Fibroblast of skin of right quadriceps (primary cell): ENCODE measurements at places on chromosomes 5 and 9.

- DNase-seq, result no peak
Measured at GRCh38 chr5:176824604-176825003, 14.2 kb downstream of the UNC5A start.

GRCh38 chr9:35754264-35754663 is at the start of gene MSMP:
Gene MSMP (minus strand): TSS chr9:35754276. CDS start chr9:35754129, 147 bp downstream.
- no peak for DNase-seq

DNA sequence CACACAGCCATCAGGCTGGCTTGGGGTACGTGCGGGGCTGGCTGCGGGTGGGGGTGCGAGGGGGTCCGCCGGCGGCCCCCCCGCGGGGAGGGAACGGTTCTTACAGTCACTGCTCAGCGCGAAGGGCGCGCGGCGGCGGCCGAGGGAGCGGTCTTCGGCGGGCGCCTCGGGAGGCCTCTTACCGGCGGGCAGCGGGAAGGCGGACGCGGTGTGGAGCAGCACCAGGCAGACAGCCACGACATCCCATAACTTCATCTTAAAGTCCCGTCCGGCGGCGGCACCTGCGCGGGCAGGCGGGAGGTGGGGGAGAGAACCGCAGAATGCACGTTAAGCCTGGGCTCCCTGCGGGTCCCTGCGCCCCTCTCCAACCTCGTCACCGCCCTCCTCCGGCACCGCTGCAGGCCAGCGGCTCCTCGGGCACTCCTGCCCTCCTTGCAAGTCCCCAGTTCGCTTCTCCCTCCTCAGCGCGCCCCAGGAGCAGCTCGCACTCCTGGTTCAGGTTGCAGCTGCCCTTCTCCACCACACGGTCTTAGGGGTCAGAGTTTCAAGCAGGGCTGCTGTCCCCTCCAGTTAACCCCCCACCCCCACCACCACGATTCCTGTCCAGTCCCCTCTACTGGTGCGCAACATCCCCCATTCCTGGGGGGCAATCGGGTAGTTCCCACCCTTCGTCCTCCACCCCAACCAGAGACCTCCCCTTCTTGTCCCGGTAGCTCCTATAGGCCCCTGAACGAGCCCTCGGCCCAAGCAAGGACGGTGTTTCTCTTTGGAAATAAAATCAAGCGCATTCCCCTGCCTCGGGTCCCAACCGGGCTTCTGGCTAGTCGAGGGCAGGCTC is 5.1 kb downstream of the GDNF start:
- no peak for DNase-seq

GRCh38 chr5:133400831-133401351 is 211.4 kb downstream of the FSTL4 start:
- no peak for DNase-seq

- no peak for DNase-seq
Measured at GRCh38 chr5:126186210-126186609, 237.0 kb upstream of the GRAMD2B start.

- DNase-seq, result no peak
Measured at GRCh38 chr5:78004559-78004958, 228.4 kb upstream of the TBCA start.

DNA sequence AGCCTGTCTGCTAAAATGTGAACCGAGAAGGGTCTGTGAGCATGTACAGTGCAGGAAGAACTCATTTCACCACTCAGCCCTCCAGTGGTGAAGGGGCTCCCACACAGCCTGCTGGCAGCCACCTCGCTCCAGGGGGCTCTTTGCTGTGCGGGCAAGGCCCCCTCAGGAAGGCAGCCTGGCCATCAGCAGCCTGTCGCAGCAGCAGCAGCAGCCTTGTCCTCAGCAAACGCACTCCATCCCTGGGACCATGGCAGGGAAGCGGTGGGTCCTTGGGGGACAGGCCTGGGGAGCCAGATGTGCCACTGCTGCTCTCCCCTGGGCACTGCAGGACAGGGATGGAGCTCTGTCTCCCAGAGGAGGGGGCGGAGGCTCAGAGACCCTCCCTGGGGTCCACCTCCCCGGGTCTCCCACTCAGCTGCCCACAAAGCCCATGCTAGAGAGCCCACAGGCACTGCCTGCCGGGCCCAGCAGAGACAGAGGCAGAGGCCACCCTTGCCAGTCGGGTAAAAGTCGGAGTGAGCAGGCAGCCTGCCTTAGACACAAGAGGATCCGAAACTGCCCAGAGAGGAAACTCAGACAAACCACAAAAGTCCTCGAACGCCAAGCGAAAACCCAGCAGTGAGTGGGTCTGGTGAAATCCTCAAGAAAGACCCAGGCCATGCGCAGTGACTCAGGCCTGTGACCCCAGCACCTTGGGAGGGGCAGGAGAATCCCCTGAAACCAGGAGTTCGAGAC is 8.0 kb downstream of the BRD3 start:
- no peak for DNase-seq

DNA sequence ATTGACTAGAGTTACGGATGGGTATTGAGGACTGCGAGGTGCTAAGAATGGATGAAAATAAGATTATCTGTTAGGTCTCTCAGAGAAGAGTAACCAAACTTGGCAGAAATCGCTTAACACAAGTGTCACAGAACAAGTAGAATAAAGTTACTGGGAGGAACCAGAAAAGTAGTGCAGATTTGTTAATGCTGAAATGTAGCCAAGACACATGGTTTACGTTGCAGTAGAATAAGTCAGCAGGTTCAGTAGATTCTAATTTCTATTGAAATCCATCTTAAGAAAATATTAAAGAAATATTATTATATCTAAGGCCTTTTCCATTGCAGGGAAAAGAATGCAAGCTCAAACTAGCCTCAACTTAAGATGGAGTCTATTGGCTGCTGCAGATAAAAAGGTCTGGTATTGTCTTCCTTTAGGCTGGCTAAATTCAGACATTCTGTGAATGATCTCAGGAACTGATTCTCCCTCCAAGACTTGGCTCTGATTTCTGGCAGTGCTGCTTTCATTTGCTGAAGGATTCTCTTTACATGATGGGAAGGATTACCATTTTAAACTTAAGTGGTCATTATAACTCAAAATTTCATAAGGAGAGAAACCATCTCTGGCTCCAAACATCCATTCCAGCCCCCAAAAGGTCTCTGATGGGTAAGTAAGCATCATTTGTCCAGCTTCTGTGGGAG is 314.9 kb downstream of the MARCHF11 start:
- no peak for DNase-seq

DNA sequence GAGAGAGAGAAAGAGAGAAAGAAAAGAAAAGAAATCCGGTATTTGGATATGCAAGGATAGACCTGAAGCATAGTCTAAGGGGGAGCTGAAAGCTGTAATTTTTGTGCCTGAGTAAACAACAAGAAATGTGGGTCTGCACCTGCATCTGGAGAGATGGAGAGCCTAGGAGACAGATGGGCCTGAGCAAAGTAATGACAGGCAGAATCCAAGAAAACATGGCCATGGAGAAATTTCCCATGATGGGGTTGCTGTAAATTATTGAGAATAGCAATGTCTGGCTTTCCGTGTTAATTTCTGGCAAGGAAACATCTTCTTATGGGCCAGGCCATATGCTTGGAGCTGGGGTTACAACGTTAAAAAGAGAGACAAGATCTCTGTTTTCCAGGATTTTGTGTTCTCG is 40.2 kb downstream of the YIPF5 start:
- no peak for DNase-seq

GRCh38 chr9:63816751-63817621 is 1468.0 kb downstream of the FOXD4L5 start:
- peak; percentile 83 for DNase-seq

DNA sequence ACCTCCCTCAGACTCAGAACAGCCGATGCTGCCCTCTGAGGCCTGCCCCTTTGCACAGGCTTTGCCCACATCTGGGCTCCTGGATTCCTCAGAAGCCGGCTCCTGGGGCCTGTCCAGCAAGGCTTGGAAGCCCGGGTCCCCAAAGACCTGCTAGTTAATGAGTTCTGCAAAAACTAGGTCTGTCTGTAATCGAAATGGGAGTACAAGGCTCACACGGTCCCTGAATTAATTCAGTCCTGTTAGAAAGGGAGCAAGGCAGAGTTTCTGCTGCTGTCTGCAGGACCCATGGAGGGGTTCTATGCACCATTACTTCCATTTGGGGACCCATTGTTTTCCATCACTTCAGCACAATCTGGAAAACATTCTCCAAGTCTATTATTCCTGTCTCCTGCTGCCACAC is 221.8 kb downstream of the MELK start:
- DNase-seq, result no peak

DNA sequence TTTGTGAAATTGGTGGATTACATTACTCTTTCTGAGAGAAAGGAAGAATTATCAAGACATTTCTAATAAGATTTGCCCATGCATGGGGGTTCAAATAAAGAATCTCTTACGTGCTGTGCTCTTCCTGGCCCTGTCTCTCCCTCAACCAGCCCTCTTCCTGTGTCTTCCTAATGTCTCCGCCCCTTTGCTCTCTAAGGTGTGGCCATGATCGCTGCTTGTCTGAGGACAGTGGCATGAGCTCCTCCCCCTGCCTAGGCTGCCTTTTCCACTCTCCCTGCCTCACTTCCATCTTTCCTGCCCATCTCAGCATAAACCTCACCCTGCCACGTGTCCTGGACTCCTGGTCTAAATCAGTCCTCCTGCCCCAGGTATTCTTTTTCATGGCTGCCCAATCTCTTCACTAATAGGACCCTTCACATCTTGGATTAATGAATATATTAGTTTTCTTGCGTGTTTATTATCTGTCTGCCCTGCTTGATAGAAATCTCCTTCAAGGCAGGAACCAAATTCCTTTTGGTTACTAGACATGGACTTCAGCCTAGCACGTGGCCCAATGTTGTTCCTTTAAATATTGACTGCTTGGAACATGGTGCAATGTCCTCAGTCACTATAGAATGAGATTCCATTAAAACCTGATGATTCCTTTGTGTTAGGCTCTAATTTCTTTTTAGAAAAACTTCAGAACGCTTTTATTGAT is 122.3 kb downstream of the MTRR start:
- no peak for DNase-seq

GRCh38 chr9:129175825-129176633 is 2.0 kb downstream of the IER5L start:
- peak; percentile 92 for DNase-seq

DNA sequence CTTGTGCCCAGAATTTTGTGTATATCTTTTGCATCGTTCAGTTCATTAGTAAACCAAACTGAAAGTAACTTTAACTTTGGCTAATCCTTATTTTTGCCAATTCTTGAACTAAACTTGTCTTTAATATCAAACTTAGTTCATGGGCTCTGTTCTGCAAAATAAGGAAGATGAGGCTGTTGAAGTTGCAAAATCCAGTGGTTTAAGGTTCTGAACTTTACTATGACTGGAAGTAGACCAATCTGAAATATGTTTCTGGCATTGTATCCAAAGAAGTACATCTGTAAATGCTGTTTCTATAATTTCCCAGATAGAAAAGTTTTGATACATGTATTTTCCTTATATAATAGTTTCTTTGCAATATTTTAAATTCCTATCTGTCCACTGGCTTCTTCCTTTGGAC is 238.1 kb downstream of the CETN3 start:
- DNase-seq, result no peak

DNA sequence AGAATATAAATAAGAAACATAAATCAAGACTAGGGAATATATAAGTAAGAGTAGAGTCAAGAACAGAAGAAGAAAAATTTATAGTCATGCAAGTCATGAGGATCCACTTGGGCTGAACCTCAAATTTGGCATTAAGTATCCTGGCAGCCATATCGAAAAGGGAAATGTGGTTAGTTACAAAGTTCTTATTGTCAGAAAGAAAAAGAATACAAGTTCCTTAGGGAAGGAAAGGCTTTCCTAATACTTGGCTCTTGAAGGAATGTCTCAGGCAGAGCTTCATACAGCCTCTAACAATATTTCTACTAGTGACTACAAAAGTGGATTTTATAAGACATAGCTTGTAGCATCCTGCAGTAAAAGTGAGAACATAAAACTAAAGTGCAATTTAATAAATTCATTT is 45.4 kb downstream of the TMEM252 start:
- no peak for DNase-seq

DNA sequence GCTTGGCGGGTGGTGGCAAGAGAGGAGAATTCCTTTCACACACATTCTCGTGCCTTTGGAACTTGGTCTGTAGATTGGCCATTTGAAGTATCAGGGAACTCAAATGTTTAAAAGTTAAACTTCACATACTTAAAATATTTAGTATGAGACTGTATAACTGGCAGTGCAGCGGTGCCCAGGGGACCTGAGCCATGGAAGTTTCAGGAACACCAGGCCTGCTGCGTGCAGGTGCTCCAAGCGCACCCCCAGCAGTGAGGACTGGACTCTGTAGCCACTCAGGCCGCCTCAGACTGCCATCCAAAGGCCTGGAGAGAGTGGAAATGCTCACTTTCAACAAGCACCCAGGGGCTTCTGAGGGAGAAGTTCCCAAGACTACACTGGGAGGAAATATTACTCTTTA is 273.5 kb upstream of the IRX2 start:
- DNase-seq, result no peak

- DNase-seq, result no peak
Measured at GRCh38 chr5:172142709-172143215, 45.3 kb downstream of the STK10 start.

GRCh38 chr5:94544875-94545547 is 73.4 kb downstream of the KIAA0825 start:
- DNase-seq, result no peak

DNA sequence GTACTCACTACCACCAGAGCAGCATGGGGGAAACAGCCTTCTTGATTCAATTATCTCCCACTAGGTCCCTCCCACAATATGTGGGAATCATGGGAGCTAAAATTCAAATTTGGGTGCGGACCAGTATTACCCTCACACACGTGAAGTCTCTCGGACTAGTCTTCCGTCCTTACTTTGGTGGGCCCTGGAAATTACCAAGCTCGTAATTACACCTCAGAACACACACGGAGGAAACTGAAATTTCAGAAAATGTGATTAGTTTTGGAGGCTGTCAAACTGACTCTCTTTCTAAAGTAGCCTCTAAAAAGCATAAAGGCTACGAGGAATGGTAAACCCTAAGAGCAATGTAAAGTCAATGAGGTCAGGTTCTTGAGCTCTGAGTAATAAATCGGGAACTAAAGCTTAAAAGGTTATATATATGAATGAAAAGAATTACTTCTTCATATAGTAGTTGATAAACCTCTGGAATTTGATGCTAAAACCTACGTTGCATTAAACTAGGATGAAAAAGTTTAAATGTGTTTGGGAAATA is 842 bp upstream of the FEM1C start:
- DNase-seq, result no peak

DNA sequence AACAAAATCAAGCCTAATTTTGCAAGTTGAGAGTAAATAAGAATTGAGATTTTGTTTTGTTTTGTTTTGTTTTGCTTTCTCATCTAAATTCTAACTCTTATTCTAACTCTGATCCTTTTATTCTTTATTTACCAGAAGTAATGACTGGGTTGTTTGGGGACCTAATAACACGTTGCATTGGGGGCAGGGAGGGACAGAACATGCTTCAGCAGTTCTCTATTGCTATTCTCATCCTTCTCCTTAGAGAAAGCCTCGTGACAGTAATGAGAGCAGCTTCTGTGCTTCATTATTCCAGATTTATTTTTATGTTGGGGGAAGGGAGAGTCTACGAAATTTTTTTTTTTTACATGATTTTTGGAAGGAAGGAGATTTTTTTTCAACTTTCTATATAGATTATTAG is 21.1 kb downstream of the CPEB4 start:
- no peak for DNase-seq

- no peak for DNase-seq
Measured at GRCh38 chr5:79507251-79508205, 6.4 kb downstream of the HOMER1 start.
